ENCODE measurements at places on chromosomes 7 and 10.

- DNase-seq: no peak
Measured at GRCh38 chr7:152480664-152481063, 44.9 kb upstream of the KMT2C start.

DNA sequence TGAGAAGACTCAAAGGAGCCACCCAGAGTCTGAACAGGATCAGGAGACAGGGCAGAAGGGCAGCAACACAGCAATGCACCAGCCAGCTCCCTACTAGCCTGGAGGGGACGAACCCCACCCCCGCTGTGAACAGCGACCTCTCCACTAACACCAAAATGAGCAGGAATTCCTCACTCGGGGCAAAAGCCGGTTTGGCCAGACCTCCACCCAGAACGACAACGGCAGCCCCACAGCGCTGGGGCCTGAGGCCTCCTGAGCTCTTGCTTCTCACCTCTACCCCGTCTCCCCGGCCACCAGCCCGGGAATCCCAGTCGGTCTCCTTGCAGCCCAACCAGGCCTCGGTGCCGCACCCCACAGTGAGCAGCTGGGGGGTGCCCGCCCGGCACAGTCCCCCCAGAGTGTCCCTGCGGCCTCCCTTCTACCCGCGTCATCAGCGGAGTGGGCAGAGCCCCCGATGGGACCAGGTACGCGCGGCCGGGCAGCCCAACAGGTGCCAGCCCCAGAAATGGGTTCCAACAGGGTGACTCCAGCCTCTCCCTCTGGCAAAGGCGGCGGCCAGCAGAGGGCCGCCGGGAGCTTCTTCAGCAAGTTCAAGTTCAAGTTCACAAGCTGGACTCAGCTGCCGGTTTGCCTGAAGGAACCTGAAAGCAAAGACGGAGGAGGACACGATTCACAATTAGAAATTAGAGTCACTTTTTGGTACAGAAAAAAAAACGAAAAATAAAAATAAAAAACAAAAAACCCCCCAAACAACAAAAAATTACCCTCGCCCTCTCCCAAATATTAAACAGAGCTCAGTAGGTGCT lies 129.0 kb downstream of the MARCHF5 start:
- no peak for DNase-seq

DNA sequence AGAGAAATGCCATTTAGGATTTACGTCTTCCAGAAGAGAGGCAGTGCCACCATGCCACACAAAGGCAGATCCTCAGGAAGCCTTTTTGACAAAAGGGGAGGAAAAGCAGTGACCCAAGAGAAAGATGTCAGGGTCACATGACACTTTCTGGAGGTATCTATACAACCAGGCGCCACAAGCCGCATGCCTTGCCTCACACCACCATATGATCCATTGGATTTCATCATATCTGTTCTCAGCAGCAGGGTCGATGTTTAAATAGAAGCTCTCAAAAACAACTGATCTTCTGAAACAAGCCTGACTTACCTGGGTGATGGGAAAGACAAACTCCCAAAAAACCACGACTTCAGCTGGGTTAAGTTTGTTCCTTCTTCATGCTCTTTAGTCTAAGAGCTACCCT lies 52.5 kb upstream of the UNC5B start:
- no peak for DNase-seq

- DNase-seq: no peak
Measured at GRCh38 chr10:19788075-19788686, 28.1 kb upstream of the PLXDC2 start.

DNA sequence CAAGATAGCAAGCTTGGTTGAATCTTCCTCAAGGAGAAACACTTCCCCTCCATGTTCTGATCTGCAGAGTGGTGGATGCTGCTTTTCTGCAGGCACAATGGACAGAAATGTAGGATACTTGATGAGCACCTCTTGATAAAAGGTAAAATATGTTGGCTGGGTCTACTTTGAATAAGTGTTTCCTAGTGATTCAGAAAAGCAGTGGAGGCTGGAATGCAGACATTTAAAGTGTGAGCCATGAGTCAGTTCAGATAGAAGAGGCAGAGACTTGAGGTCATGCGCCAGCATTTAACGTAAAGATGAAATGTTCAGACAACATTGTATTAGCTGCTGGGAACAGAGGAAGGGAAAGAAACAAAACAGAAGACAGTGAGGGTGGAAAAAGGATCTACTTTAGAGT lies 403.1 kb downstream of the ADRA2A start:
- no peak for DNase-seq

DNA sequence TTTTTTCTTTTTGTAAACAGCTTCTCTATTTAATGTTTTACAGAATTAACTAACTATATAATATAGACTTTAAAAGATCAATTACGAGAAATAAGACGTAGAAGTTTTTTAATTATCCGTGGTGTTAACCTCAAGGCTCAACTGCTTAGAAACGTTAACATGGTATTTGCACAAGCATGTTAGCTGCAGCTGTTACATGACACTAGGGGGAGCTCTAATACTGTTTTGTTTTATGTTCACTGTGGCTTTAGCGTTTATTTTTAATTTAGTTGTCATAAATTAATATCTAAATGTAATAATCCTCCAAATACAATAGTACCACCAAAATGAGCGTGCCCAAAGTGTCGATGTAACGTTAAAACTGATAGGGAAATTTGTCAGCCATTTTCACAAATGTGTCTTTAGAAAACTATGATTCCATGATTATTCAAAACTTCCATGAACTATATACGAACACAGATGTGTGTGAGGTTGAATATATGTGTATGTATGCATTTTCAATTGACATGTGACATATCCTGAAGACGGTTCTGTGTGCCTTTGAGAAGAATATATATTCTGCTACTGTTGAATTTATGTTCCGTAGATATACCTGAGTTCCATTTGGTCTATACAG lies 828.8 kb upstream of the MBL2 start:
- no peak for DNase-seq

DNA sequence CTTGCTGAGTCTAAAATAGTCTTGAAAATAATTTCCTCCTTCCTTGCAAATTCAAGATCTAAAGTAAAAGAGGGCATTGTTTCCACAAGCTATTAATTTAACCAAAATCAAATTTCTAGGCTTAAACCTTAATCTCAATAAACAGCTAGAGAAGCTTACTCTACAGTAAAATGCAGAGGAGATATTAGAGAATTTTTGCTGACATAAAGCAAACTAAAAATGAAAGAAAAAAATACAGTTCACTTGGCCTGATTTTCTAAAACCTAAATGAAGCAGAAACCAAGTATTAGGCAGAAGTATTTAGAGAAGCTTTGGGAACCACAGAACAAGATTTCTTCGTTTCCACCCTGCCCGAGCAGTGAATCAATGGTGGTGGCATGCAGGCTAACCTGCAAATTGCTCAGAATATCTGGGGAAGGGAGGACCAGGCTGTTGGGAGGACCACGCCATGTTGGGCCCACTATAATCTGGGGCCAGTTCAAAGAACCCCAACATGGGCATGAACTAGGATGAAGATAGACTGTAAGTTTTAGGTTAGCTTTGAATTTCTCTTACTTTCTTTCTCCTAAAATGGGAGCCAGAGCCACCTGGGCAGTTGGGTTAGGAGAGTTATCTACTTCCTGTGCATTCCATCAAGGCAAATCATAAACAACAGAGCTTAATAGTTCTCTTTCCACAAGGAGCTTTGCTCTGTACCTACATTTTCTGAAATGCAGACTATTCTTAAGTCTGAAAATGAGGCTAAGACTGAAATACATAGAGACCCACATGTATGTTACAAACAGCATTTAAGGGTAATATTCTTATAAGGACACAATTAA lies 4.1 kb downstream of the LAMB1 start:
- DNase-seq: no peak

GRCh38 chr7:4169455-4169854 lies 512.6 kb upstream of the FOXK1 start:
- no peak for DNase-seq

DNA sequence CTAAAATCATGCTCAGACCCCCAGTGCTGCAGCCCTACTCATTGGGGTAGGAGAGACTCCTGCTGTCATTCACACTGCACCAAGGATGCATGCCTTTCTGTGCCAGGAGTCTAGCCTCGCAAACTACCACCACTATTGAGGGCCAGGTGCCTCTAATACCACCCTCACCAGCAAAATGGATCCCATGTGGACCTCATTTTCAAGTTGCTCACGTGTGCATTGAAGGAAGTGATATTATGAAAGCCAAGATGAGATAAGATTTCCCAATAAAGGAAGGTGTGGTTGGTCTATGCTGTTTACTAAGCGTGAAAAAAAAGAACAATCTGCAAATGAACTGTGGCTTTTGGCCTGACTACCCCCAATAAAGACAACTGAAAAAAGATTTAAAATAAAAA lies 7.2 kb upstream of the LAMTOR4 start:
- DNase-seq: no peak

DNA sequence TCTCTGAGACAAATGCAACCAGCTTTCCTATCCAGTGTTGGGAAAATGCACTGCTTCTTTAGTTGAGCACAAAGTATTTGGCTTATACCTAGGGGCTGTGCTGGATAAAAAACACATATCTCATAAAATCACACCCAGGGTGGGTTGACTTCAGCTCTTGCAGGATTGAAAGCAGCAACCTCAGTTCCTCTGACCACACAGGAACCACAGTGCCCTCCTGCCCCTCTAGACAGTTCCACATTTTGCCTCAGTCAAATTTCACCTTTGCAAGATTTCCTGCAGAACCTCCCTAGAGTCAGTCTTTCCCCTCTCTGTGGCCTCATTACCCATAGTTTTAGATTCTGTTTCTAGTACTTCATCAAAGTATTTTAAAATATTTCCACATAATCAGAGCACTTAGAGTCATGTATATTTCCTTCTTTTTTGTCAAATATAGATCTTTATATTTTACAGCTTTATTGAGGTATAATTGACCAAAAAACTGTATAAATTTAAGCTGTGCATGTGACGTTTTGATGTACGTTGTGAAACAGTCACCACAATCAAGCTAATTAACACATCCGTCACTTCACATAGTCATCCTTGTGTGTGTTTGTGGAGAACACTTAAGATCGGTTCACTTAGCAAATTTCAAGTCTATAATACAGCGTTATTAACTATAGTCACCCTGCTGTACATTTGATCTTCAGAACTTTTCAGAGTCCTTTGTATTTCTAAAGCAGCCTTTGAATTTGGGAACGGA lies 37.0 kb upstream of the EGR2 start:
- DNase-seq: no peak

GRCh38 chr10:58644311-58644710 lies 131.6 kb downstream of the BICC1 start:
- DNase-seq: no peak

- DNase-seq: no peak
Measured at GRCh38 chr7:112615701-112616100, 134.9 kb downstream of the LSMEM1 start.

DNA sequence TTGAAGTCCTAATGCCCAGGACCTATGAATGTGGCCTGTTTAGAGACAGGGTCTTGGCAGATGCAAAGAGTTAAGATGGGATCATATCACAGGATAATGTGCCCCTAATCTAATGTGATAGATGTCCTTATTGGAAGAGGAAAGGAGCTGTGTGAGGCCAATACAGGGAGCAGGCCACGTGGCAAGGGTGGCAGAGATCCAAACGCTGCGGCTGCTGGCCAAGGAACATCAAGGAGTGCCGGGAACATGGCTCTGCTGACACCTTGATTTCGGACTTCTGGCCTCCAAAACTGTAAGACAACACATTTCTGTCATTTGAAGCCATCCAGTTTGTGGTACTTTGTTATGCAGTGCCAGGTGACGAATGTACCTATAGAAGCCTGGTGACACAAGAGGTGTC lies 37.7 kb upstream of the EZH2 start:
- no peak for DNase-seq

DNA sequence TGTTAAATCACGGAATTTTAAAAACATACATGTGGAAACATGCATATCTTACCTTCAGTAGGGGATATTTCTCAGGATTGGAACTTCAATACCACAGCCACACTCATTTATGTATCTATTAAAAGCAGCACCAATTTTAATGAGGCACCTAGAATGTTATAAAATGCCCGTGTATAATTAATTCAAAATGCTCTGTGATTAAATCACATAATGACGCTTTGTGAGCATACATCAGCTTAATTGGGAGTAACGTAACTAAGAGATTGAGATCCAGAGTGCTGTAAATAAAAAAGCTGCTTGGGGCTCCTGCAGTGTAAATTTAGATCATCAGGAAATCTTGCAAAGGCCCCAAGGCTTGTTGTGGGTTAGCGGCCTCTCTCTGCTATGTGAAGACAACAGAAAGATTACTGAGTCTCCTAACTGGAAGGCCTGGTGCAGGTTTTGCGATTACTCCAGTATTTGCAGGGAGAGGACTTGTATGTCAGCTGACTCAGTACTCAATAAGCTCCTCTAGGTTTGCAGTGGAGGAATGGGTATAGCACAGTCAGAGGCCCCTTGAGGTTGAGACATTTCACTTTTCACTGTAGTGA lies 195.5 kb upstream of the PHYHIPL start:
- no peak for DNase-seq

DNA sequence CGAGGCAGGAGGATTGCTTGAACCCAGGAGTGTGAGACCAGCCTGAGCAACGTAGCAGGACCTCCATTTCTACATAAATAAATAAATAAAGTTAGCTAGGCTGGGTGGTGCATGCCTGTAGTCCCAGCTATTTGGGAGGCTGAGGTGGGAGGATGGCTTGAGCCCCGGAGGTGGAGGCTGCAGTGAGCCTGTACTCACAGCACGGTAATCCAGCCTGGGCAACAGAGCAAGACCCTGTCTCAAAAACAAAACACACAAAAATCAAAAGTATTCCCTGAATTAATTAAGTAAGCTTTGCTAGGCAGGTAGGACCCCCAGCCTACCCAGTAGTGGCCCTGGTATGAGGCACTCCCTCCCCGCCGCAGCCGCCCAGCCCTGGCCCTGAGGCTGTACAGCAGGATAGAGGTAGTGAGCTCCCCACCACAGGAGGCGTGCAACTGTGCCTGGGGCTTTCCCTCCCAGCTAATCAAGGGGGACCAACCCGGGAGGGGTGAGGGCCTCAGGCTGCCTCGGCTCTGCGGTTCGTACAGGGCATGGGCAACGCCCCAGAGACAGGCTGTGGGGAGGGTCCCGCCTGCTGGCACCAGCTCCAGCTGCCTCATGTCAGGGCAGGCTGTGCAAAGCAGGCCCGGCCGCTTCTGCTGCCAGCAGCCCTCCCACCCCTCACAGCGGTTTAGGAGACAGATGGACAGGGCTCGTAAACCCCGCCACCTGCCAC lies 1.0 kb upstream of the CYP2W1 start:
- no peak for DNase-seq

GRCh38 chr10:78813998-78814399 lies 254.8 kb upstream of the ZMIZ1 start:
- no peak for DNase-seq

All from GM12892 (cell line).